Dermis microvascular lymphatic vessel endothelial cell (primary cell): ENCODE measurements at places on chromosomes 6 and 20. TPM values are rescaled to one million over a fixed set of nuclear protein-coding genes. Genes with fewer than 3 reads are reported as not detected.

The EPPIN gene
- total RNA-seq = not detected in 2 replicates

GRCh38 chr20:49482173-49482572, 295 bp downstream of the KCNB1 start:
- no peak for DNase-seq

The SCUBE3 gene
- total RNA-seq = 0.26 and 0.76 TPM in 2 replicates

- DNase-seq = no peak
Measured at GRCh38 chr20:50518270-50518721, 8.1 kb downstream of the PTPN1 start.

GRCh38 chr6:150631283-150631983, 31.7 kb downstream of the PLEKHG1 start:
- no peak for DNase-seq

DNA sequence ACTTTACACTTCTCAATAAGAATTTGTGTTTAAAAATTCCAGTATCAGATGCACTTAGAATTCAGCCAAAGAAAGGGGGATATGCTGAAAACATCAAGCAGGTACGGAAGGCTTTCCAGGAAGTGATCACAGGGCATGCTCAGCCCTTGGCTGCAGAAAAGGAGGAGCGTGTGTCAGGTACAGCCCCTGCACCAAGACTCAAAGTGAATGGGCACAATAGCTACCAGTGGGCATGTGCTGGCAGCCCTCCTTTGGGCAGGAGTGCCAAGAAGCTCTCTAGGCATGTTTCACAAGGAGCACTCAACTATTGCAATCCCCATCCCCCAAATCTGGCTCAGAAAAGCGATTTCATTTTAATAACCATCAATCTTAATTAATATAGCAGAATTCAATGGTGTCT, 298.8 kb downstream of the GMDS start:
- DNase-seq = no peak

DNA sequence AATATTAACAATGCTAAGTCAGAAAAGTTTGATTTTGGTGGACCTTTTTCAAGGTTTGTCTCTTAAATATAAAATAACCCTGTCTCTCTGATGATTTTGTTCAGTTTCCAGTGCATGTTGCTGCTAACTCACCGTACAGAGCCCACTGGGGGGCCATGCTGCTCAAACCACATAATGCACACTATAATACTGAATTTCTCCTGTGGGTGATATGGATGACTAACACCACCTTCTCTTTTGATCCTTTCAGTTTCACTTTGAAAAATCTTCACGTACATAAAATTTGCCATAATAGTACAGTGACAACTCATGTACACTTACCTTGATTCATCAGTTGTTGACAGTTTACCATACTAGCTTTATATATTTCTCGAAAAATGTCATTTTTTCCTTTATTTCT, 506.6 kb upstream of the MAN1A1 start:
- DNase-seq = no peak

The SIRPA gene
- 28.0 and 69.7 TPM in 2 replicates for total RNA-seq

The PTK6 gene
- under 0.01 TPM in 2 replicates for total RNA-seq

- peak; percentile 42 for DNase-seq
Measured at GRCh38 chr20:48189181-48189580, 403.9 kb upstream of the SULF2 start.
